ENCODE measurements at places on chromosomes 6 and 20.

DNA sequence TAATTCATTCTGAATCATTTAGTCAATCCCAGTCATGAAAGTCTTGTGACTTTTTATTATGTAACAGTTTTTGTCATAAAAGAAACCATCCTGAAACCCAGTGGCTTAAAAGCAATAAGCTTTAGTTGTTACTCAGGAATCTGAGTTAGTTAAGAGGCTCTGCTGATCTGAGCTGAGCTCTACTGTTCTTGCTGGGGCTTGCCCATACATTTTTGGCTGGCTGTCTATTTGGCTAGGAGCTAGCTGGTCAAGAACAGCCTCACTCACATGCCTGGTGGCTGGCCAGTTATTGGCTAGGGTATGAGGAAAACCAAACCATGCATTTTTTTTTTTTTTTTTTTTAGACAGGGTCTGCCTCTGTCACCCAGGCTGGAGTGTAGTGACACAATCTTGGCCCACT is 10.6 kb downstream of the TCF21 start:
- DNase-seq: no peak

- no peak for DNase-seq
Observed at GRCh38 chr6:74857157-74857556, 348.7 kb downstream of the COL12A1 start.

GRCh38 chr20:37479266-37479665 is 41.8 kb upstream of the NNAT start:
- DNase-seq: no peak

DNA sequence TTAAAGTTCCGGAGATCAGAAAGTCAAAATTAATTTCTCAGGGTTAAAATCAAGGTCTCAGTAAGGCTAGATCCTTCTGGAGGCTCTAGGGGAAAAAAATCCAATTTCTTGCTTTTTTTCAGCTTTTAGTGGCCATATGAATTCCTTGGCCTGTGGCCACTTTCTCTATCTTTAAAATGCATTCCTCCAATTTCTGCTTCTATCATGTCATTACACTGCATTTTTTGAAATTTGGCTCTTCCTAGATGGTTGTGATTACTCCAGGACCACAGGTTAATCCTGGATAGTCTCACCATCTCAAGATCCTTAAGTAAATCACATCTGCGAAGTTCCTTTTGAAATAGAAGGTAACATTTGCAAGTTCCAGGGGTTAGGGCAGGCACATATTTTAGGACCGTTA is 1294.9 kb upstream of the CITED2 start:
- DNase-seq: no peak

DNA sequence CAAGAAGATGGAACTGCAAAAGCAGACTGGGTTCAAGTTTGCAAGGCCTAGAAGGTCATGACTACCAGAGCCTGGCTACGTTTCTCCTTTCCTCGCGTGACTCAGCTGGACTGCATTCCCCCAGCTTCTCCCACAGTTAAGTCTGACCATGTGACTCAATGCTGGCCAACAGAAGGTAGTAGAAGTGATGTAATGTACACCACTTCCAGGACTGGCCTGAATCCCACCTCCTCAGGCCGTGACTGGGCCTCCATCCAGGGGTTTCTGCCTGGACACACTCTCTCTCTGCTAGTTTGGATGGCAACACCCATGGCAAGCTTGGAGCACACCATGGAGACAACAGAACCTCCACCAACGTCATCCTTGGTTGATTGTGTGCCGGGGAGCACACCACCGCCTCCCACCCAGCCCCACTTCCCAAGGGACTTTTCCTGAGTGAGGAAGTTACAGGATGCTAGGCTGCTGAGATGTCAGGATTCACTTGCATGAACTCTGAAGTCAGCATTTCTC is 112.0 kb upstream of the CDYL start:
- DNase-seq: peak; percentile 39
